Activated gamma-delta T cell (primary cell): ENCODE measurements at places on chromosomes 4 and X.

- DNase-seq: no peak
Observed at GRCh38 chr4:128227991-128228571, 59.5 kb downstream of the PGRMC2 start.

- DNase-seq: no peak
Observed at GRCh38 chr4:94306713-94307112, 35.9 kb downstream of the HPGDS start.

DNA sequence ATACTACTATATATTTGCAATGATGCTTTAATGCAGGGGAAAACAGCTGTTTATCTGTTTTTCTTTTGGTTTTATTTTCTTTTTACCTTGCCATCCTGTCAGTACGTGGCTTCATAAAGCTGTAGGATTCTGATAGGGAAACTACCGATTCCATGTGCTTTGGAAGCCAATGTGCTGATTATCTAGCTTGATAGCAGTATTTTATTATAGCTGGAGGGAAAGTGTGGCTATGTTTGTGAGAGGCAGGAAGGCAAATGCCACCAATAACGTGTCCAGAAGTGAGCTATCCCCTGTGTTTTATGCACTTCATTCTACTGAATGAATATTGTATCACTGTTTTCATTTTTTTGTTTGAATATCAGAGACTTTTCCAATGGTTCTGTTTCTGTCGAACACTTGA is 43.7 kb downstream of the IL15 start:
- DNase-seq: no peak

- DNase-seq: no peak
Observed at GRCh38 chrX:68703846-68704245, 56.4 kb downstream of the STARD8 start.

DNA sequence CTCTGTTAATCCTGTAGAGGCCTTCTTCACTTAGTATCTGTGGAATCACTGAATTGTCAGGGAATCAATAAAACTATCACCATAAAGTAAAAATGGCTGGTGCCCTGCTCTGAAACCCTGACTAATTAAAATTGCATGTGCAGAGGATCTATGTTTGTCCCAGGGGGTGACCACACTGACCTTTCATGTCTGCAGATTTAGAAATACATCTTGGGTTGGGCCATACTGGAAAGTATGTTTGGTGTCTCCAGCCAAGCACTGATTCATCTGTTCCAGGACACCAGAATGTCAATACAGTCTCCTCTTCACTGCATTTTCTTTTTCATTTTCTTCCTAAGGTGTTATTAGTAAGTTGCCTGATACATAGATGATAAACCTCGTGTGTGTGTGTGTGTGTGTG is 490.9 kb upstream of the INTU start:
- no peak for DNase-seq

GRCh38 chr4:98055800-98056501 is 87.3 kb downstream of the STPG2 start:
- no peak for DNase-seq

DNA sequence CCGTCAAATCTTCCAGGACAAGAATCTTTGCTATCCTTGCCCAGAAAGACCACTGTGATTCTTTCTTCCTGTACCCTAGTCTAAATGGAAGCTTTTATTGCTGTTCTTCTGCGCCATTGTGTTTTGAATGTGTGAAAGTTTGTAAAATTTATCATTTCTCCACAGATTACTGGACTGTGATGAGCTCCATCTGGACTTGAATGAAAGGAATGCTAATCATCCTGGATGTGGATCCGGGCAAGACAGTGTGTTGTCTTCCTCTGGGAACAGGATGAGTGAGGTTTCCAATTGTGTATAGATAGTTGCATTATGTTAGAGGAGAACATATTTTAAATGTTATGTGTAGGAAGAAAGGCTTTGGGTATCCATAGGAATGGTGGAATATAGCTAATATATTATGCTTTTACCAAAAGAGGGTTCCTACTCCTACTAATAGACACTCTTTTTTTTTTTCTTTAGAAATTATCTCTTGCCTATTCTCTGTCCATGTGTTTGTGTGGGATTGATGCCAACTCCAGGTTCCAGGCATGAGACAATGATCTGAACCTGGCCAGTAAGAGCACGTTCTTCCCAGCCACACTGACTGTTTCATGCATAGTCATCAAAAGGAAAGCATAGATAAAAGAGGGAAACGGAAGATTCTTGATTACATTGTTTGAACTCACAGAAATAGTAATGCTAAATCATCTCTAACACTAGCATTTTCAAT is 803.6 kb upstream of the ADGRL3 start:
- no peak for DNase-seq

GRCh38 chrX:116379854-116380253 is 56.6 kb upstream of the SLC6A14 start:
- DNase-seq: no peak

DNA sequence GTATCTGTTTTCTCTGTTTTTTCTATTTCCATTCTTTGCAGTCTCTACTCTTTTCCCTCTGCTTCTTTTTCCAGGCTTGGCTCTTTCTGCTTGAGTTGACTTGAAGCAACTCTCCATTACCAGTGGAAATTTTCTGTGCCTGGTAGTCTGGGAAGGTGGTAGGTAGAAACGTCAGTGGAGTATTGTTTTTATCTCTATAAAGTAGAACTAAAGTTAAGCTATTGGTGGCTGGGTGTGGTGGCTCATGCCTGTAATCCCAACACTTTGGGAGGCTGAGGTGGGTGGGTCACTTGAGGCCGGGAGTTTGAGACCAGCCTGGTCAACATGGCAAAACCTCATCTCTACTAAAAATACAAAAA is 438.1 kb upstream of the AR start:
- no peak for DNase-seq

DNA sequence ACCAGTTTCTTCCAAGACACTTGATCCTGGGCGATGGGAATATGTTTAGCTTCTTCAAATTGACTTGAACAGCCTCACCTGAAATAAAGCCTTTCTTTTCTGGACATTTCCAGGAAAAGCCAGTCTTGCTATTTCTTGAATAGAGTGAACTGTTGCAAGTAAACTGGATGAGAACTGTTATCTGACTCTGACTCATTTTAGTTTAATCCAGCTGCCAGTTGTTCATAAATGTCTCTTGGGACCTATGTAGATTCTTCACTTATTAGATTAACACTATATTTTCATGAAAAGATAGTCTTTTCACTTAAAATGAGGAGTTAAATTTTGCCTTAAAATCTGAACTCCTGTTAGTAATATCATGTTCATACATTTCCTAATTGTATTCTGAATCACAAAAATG is 615.4 kb upstream of the GALNT7 start:
- no peak for DNase-seq

GRCh38 chrX:150197388-150197787 is 165.7 kb upstream of the MAMLD1 start:
- no peak for DNase-seq

GRCh38 chr4:47500776-47501175 is 15.7 kb downstream of the ATP10D start:
- DNase-seq: no peak

- no peak for DNase-seq
Observed at GRCh38 chrX:133337250-133337649, 78.0 kb downstream of the GPC4 start.

- no peak for DNase-seq
Observed at GRCh38 chrX:22396408-22396807, 123.7 kb downstream of the CBLL2 start.

DNA sequence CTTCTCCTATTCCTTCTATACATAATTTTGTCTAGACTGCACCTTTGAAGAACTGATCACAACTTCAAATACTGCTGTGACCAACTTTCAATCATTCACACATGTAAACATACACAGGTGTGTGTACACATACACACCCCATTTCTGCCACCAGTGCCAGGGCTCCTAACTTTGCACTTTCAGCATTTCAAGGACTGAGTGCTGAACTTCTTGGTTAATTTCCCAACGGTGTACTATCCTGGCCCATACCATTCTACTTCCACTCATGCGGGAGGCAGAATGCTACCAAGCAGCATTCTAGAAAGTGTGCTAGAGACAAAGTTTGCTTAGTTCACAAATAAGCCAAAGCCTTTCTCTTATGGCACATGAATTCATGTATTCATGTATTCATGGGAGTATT is 51.2 kb downstream of the RPGR start:
- DNase-seq: no peak

DNA sequence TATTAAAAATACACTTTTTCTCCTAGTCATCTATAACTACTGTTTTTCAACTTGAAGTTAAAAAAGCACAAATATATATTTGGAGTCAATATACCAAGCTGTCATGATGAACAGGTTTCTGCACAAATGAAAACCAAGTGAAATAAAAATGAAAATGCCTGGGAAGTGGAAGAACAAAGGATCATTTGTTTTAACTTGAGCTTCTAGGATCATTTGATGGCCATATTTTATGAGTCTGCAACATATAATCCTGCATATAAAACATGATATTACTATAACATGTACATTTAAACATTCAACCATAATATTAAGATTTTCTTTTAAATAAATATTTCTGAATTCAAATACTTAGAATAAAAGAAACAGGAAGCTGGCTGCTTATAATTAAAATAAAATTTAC is 8.5 kb upstream of the ARHGEF38 start:
- no peak for DNase-seq

- no peak for DNase-seq
Observed at GRCh38 chrX:74774988-74775387, 150.3 kb downstream of the NEXMIF start.

DNA sequence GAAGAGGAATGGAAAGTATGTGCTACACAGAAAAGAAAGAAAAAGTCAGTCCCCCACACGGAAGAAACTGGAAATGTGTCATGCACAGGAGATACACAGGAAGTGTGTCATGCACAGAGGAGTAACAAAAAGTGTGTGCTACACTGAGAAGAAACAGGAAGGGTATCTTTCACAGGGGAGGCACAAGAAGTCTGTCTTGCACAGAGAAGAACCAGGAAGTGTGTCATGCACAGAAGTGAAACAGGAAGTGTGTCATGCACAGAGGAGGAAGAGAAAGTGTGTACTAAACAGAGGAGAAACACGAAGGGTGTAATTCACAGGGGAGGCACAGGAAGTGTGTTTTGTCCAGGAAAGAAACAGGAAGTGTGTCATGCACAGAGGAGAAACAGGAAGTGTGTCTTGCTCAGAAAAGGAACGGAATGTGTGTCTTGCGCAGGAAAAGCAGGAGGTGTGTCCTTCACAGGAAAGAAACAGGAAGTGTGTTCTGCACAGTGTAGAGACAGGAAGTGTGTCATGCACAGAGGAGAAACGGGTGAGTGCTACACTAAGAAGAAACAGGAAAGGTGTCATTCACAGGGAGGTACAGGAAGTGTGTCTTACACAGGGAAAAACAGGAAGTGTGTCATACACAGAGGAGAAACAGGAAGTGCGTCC is 527.2 kb upstream of the PRKX start:
- no peak for DNase-seq

GRCh38 chr4:98484031-98484430 is 174.4 kb downstream of the TSPAN5 start:
- DNase-seq: no peak

DNA sequence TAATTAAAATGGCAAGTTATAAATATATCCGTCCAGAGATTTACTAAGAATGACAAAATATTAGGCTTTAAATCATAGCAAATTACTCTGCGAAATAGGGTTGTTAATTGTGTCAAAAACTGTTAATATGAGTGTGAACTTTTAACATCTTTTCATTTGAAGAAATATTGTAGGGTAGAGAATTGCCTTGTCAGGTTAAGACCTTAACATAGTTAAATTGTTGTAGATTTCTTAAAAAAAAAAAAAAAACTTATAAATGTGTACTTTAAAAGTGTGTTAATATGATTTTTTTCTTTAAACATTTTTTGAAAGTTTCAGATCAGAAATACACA is 107.7 kb upstream of the TLR2 start:
- DNase-seq: no peak

DNA sequence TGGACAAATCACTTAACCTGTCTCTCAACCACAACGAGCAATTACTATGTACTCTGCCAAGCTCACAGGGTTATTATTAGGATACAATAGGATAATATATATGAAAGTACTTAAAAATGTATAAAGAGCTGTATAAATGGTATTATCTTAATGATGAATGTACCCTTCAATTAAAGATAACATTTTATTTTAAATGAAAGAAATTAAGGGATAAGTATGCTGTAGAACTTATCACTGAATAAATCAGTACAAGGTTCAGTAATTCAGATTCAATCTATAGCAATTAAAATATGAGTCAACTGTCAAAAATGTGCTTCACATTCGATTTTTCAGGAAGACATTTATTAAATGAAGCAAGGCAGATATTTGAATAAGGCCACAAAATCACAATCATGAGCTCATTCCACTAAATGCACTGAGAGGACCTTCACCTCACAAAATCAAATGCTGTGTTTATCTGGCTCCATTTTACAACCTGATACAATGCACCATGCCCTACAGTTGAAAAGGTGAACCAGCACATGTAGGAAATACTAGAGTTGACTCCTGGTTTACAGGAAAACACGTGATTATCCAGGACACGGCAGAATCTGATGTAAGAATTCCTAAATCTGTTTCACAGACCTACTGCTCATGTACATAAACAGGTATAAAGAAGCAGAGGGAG is 4.4 kb downstream of the LRCH2 start:
- no peak for DNase-seq

- no peak for DNase-seq
Observed at GRCh38 chr4:101136373-101137370, 210.7 kb downstream of the PPP3CA start.

DNA sequence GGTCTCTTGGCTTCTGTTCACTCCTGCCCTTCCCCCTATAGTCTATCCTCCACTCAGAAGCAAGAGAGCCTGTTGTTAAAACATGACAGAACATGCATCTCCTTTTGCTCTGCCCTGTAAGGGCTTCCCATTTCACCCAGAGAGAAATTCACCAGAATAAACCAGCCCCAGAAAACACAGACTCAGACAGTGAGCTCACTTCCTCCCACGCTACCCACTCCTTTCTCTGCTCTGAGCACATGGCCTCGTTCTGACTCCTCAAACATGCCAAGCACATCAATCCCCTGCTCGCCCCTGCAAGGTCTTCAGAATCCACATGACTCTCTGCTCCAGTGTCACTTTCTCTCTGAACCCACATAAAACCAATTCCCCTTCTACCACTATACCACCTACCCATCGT is 50.4 kb downstream of the MID1 start:
- no peak for DNase-seq

GRCh38 chrX:113400193-113400704 is 559.6 kb upstream of the AMOT start:
- no peak for DNase-seq

- DNase-seq: no peak
Observed at GRCh38 chr4:35591035-35591434, 653.3 kb downstream of the ARAP2 start.
